ENCODE measurements at places on chromosomes 6 and 20. TPM values are rescaled to one million over a fixed set of nuclear protein-coding genes. Genes with fewer than 3 reads are reported as not detected.

DNA sequence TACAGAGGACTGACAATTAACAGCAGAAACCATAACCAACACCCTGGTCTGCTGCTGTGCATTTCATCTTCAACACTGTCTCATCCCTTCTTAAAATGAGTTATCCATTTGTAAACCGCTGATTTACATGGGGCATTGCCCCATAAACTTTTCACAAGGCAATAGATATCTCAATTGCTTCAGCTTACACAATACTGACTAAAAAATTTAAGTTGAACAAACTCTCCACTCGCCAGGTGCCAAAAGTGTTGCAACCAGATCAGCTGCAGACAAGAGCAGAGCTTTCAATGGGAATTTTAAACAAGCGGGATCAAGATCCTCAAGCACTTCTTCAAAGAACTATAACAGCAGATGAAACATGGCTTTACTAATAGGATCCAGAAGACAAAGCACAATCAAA, 183.0 kb downstream of the TASP1 start:
- DNase-seq, result no peak

DNA sequence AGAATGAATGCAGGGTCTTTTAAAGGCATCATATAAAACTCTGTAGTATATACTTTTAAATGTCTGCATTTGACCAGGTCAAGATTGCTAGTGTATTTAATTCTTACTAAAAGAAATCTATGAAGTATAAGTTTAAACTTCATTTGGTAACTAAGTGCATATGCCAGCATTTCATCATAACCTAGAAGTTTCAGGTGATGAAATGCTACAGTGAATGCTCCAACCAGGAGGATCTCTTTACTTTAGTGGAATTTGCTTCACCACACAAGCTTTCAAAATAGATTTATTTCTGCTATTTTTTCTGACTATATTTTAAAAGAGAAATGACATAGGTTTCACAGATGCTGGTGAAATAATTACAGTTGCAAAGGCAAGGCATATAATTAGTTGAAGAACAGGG, 141.9 kb downstream of the HIVEP2 start:
- DNase-seq, result no peak

GRCh38 chr6:33452496-33452895, 1.9 kb upstream of the ZBTB9 start:
- no peak for DNase-seq

GRCh38 chr20:20297181-20297580, 70.7 kb upstream of the INSM1 start:
- no peak for DNase-seq

DNA sequence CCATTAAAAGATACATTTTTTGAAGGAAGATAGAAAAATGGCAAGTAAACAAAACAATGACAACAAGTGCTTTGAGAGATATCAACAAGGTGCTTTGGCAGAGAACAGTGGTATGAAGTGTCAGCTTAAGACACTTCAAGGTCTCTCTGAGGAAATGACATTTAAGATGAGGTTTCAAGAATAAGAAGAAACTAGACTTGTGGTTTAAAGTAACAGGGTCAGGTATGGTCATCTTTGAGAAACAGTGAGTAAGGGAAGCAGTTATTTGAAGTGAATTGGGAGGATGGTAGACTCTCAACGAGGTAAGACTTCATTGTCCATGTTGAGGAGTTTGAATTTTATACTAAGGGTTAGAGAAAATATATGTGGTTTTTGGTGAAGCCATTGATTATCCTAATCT, 77.8 kb downstream of the SYCP2L start:
- DNase-seq, result no peak

- DNase-seq, result no peak
Measured at GRCh38 chr6:3798055-3798919, 46.8 kb upstream of the PXDC1 start.

GRCh38 chr6:139944131-139944530, 569.7 kb upstream of the CITED2 start:
- DNase-seq, result no peak

GRCh38 chr6:144364208-144364720, 79.1 kb downstream of the UTRN start:
- DNase-seq, result no peak

- DNase-seq, result no peak
Measured at GRCh38 chr20:10551732-10552724, 116.9 kb downstream of the SLX4IP start.

DNA sequence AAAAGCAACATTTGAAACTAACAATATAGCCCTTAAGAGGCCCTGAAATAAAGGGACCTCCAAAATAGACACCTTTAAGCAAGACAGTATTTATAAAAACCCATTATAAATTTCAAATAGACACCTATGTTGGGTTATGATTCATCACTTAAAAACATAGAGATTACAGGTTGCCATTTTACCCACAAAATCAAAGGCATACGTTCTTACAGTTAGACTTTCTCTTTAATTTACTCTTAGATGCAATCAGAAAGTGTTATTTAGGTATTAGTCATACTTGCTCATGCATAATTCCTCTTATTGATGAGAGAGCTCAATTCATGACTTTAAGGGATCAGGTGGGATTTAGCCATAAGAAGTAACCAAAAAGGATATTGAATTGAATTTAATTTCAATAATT, 51.5 kb upstream of the TMEM200A start:
- DNase-seq, result no peak

GRCh38 chr6:131317516-131317915, 182.2 kb downstream of the AKAP7 start:
- no peak for DNase-seq

DNA sequence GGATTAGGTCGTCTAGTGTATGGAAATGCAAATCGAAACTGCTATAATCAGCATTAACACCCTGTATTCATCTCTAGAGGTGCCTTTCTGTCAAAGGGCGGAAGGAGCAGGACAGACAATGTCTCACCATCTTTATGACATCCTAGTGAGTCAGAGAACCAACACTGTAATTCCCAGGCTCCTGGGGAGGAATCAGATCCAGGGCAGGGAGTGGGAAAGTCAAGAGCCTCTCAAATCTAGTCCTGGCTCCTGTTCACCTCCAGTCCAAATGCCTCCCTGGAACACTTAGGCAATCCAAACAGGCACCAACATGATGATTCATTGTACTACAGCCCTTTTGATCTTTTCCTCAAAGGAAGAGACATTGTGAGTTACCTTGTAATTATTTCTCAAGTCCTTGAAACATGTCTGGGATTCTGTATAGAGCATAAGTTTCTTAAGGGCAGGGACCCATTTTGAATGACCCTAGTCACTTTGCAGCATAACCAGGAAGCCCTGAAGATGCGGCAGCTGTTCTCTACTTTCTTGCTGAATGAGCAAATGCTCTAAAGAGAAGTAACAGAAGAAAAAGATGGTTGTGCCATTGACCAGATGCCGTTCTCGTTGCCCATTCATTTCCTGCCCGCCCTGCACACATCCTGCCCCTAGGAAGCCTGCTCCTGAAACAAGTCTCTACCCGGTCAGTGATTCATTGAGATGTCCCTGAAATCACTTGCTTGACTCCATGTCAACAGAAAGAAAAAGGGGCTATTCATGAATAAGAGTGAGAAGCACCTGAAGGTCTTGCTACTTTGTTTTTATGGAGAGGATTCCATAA, 112.8 kb upstream of the JARID2 start:
- no peak for DNase-seq

DNA sequence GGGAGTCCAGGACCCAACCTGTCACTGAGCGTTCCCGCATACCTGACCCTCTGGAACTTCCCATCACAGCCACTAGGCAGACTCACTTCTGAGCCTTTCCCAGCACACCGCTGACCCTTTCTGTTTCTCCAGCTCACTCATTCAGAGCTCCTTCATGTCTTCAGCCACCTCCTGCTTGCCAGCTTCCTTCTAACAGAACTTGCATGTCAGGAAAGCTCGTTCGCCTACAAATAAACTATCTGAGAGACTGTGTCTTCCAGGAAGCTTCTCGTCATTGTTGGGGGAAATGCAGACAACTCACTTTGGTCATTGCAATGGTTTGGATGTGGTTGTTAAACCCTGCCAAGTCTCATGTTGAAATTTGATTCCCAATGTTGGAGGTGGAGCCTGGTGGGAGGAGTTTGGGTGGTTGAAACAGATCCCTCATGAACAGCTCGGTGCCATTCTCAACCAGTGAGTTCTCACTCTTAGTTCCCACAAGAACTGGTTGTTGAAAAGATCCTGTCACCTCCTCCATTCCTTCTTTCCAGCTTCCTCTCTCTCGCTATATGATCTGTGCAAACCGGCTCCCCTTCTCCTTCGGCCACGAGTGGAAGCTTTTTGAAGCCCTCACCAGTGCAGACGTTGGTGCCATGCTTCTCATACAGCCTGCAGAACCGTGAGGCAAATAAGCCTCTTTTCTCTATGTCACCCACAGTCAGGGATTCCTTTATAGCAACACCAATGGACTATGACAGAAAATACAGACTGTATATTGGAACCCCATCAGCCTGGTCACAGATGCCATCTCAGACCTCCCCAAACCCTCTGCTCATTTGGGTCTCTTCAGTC, 1.4 kb upstream of the MUC21 start:
- DNase-seq, result no peak

DNA sequence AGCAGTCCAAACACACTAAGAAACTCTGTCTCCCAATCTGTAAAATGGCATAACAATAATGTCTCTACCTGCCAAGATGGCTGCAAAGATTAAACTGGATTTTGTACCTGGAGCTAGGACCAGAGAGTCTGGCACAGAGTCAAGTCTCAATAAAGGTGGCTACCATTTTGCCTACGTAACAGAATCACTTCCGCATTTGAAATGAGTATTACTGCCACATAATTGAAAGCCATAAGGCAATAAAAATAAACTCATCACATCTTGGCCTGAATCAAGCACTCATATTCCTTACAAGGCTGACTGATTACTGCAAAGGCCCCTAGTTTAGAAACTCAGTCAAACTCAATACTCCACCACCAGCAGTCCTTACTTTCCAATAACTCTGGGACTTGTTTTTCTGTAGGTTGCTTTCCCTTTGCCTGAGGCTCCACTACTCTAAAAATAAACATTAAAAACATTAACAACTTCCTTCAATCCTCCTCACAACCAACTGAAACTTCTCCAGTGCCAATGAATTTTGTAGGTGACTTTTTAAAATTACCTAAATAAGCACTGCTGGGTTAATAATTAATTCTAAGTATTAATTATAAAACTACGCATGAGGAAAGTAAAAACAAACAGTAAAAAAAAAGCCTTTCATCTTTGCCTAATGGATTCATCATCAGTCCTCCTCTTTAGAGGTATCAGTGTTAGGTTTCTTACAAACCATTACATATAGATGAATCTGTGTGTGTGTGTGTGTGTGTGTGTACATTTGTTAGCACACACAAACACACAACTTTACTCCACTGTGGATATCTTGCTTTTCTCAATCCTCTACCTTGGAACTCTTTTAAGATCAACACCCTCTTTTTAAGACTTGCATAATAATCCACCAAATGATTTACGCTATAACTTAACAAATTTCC, 3.7 kb downstream of the KIF16B start:
- no peak for DNase-seq

OR2H2 gene
- total RNA-seq, result not detected

FOXC1 gene
- total RNA-seq, result 27.6 TPM

RGS17 gene
- 0.62 TPM for total RNA-seq

ABHD16B gene
- not detected for total RNA-seq

TUBB2B gene
- total RNA-seq, result 5.7 TPM

GJA10 gene
- total RNA-seq, result not detected

CLIC5 gene
- 9.4 TPM for total RNA-seq

RSPH3 gene
- total RNA-seq, result 6.9 TPM

ABT1 gene
- 11.5 TPM for total RNA-seq

PLA2G7 gene
- 2.7 TPM for total RNA-seq
